ENCODE measurements at places on chromosomes 12 and 14. TPM values are rescaled to one million over a fixed set of nuclear protein-coding genes. Genes with fewer than 3 reads are reported as not detected.
A peak's percentile ranks its signal among the peaks of the same experiment; 100 is the strongest.

GPD1 gene
- not detected for total RNA-seq

SLC2A14 gene
- 0.38 TPM for total RNA-seq

DPY19L2 gene
- total RNA-seq: 5.2 TPM

TBX5 gene
- not detected for total RNA-seq

PPFIA2 gene
- not detected for total RNA-seq

TCHP gene
- total RNA-seq: 38.4 TPM

CHGA gene
- total RNA-seq: not detected

OR11H12 gene
- not detected for total RNA-seq

STYK1 gene
- total RNA-seq: 16.1 TPM

DACT1 gene
- not detected for total RNA-seq

DNA sequence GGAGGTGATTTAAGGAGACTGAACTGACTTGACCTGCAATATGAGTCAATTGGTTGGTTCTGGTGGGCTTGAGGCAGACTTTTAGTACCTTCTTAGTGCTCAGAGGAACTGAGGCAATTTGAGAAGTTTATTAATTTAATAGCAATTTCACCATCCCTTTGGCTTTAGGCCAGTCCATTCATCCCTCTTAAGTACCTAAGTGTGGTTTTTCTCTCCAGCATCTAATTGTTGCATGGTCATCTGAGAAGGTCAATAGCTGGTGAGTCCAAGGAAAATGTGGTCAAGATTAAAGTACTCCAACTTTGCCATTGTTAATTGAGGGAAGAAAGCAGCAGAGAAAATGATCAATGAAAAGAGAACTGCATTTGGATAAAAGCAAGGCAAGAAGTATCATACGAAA is 115.4 kb upstream of the DYRK2 start:
- H3K36me3 ChIP-seq: no peaks in the 10 kb centered on the region
- H3K4me3 ChIP-seq: no peak overlapping the region
- no peaks in the 10 kb centered on the region for H3K27me3 ChIP-seq
- H3K4me1 ChIP-seq: no peaks in the 10 kb centered on the region
- H3K27ac ChIP-seq: no peak overlapping the region

DNA sequence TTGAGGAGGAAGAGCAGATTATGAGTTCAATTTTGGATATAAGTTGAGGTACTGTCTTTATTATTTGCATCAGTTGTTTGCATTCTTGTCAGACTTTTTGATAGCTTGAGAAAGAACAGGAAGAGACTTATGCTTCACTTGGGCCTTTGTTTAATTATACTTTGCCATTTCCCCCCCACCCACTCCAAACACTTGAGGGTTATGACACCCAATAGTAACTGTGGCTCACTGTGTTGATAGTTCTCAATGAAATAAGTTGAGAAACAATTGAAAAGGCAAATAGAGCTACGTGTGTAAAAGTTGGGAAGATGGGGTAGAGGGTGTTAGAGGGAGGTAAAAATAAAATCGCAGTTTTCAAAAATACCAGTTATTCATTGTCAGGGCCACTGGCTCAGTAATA is 17.7 kb downstream of the NAA30 start:
- H3K27me3 ChIP-seq: no peaks in the 10 kb centered on the region
- no peak overlapping the region for H3K27ac ChIP-seq
- peaks cover 8% of the 10 kb centered on the region for H3K4me1 ChIP-seq
- no peak overlapping the region for H3K4me3 ChIP-seq
- H3K36me3 ChIP-seq: peaks cover 62% of the 10 kb centered on the region

DNA sequence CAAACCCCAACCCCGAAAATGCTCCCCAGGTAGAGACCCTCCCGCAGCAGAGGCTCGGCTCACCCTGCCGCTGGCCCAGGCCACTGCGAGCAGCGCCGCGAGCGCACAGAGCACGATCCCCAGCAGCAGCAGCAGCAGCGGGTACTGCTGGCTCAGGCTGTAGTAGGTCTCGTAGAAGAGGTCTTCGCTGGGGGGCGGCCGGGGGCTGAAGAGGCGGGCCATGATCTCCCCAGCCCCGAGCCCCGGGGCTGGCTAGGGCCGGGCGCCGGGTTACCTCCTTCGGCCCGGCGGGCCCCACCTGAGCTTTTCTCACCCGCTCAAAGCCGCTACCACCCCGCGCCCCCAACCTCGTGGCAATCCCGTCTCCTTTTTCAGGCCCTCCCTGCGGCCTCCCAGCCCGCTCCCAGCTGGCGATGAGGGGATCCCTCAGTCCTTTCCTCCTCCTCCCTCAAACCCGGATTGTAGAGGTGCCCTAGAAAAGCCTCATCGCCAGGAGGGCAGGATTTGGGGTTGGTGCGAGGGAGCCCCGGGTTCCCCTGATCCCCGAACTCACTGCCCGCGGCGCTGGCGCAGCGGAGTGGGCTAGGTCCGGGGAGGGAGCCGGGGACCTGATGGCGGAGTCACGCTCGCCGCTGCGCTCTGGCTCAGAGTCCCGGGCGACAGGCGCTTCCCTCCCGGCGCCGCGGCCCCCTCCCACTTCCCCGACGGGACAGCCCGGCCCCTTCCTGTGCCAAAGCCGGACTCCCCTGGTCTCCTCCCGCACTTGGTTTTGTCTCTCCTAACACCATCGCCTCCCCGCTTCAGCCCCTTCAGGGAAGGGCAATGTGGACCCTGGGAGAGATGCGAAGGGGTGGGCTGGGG is at the start of gene ADCY4:
Gene ADCY4, minus strand, starts transcription at position 641 of the 861 bp plus-strand sequence. Its CDS starts 419 bp downstream, at position 222.
- no peak for DNase-seq
- peak within 1 kb of the TSS; percentile 45 for H3K4me3 ChIP-seq
- H3K36me3 ChIP-seq: peaks cover 21% of the 10 kb centered on the region
- peaks cover 38% of the 10 kb centered on the region for H3K27me3 ChIP-seq

- peaks cover 23% of the 10 kb centered on the region for H3K4me1 ChIP-seq
- H3K4me3 ChIP-seq: no peak overlapping the region
- no peak for DNase-seq
- H3K36me3 ChIP-seq: peaks cover 2% of the 10 kb centered on the region
Measured at GRCh38 chr12:119373666-119374065, 39.1 kb downstream of the CCDC60 start.

DNA sequence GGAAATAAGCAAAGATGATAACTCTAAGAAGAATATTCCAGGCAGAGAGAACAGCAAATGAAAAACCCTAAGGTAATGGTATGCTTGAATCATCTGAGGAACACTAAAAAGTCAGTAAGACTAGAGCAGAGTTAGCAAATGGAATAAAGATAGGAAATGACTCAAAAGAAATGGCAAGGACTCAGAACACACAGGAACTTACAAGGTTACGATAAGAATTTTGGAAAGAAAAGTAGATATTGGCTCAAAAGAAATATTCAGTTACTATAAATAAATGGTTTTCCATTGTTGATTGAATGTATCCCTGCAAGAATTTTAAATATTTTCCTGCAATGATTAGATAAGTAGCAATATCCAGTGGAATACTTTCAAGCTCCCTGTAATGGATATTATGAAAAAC is 705.8 kb downstream of the C12orf50 start:
- DNase-seq: no peak
- H3K36me3 ChIP-seq: no peaks in the 10 kb centered on the region
- H3K27ac ChIP-seq: no peak overlapping the region
- no peaks in the 10 kb centered on the region for H3K27me3 ChIP-seq
- H3K4me3 ChIP-seq: no peak overlapping the region

DNA sequence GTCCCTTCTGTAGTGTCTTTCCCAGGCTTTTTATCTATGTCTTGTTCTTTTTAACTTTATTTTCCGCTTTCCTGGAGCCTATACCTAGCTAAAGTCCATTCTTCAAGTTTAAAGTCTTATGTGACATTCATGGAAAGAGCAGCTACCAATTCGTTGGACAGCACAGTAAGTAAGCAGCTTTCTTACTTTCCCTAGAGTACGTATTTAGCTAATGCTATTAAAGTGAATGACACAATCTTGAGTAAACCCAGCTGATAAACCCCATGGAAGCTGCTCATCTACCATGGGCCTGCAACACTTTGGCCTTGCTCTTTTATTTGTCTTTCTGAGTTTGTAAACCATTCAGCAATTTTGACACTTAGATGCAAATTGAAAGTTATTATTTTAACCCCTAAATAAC is 30.0 kb downstream of the ALX1 start:
- no peaks in the 10 kb centered on the region for H3K4me1 ChIP-seq
- no peak overlapping the region for H3K4me3 ChIP-seq
- H3K27ac ChIP-seq: no peak overlapping the region

GRCh38 chr14:83826838-83827237 is 1703.1 kb upstream of the FLRT2 start:
- no peak overlapping the region for H3K27ac ChIP-seq
- DNase-seq: no peak
- H3K36me3 ChIP-seq: no peaks in the 10 kb centered on the region

GRCh38 chr12:100666588-100666987 is 93.1 kb downstream of the GAS2L3 start:
- DNase-seq: no peak
- no peaks in the 10 kb centered on the region for H3K4me1 ChIP-seq
- no peaks in the 10 kb centered on the region for H3K36me3 ChIP-seq
- no peaks in the 10 kb centered on the region for H3K27me3 ChIP-seq
- H3K4me3 ChIP-seq: no peak overlapping the region

DNA sequence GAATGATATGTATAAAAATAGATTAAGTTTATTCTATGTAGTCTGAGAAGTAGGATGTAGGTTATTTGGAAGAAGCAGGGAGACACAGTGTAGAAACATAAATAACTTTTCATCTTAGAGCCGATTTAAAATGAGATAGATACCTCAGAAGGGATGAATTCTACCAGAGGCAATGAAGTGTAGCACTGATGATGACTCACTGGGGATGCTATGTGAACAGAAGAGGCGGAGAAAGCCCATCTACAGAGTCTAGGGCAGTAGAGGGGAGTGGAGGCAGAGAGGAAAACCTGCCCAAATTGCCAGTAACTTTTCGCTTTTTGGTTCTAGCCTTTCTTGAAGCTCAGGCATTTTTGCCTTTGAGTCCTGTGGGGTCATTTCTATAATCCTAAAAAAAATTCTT is 451.8 kb downstream of the ATP23 start:
- no peaks in the 10 kb centered on the region for H3K27me3 ChIP-seq
- no peaks in the 10 kb centered on the region for H3K4me1 ChIP-seq
- H3K27ac ChIP-seq: no peak overlapping the region
- H3K4me3 ChIP-seq: no peak overlapping the region
- DNase-seq: no peak
- no peaks in the 10 kb centered on the region for H3K36me3 ChIP-seq

GRCh38 chr12:113432986-113433385 is 10.8 kb downstream of the SDSL start:
- H3K36me3 ChIP-seq: no peaks in the 10 kb centered on the region
- no peaks in the 10 kb centered on the region for H3K4me1 ChIP-seq
- no peak overlapping the region for H3K27ac ChIP-seq
- no peak for DNase-seq

DNA sequence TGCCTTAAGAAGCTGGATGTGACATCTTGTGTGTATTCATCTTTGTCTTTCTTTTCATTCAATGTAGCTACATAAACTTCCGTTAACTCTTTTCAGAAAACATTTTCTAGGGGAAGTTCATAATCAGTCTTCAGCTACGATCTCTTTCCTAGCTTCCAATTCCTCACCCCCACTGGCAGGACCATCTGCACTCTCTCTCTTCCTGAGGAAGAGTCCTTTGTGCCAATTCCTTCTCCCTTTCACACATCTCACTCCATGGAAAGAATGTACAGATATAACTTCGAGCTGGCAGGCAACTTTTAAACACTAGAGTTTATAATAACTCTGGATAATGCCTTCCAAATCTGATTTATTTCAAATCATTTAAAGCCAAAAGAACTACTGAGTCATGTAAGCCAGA is 495.7 kb downstream of the GALC start:
- no peak overlapping the region for H3K27ac ChIP-seq
- H3K27me3 ChIP-seq: no peaks in the 10 kb centered on the region
- DNase-seq: no peak
- H3K36me3 ChIP-seq: no peaks in the 10 kb centered on the region
- no peak overlapping the region for H3K4me3 ChIP-seq

GRCh38 chr12:75672200-75672599 is 160.8 kb upstream of the KRR1 start:
- no peaks in the 10 kb centered on the region for H3K4me1 ChIP-seq
- H3K4me3 ChIP-seq: no peak overlapping the region
- H3K36me3 ChIP-seq: no peaks in the 10 kb centered on the region
- DNase-seq: no peak
- H3K27ac ChIP-seq: no peak overlapping the region

- H3K27me3 ChIP-seq: no peaks in the 10 kb centered on the region
- no peak for DNase-seq
- H3K4me1 ChIP-seq: peaks cover 15% of the 10 kb centered on the region
- peaks cover 45% of the 10 kb centered on the region for H3K36me3 ChIP-seq
Measured at GRCh38 chr12:62331306-62331705, 71.1 kb downstream of the USP15 start.

Measured in activated CD8-positive, alpha-beta memory T cell treated with anti-CD3 and anti-CD28 coated beads, Interleukin-2, amount 10 ng/mL, durations not matched to agents 7 days and 5 days (primary cell).